ENCODE measurements at places on chromosomes 5 and 9.

GRCh38 chr5:56183506-56183905, 49.6 kb downstream of the ANKRD55 start:
- DNase-seq, result no peak

GRCh38 chr5:95152131-95152530, 132.8 kb downstream of the MCTP1 start:
- DNase-seq, result no peak

DNA sequence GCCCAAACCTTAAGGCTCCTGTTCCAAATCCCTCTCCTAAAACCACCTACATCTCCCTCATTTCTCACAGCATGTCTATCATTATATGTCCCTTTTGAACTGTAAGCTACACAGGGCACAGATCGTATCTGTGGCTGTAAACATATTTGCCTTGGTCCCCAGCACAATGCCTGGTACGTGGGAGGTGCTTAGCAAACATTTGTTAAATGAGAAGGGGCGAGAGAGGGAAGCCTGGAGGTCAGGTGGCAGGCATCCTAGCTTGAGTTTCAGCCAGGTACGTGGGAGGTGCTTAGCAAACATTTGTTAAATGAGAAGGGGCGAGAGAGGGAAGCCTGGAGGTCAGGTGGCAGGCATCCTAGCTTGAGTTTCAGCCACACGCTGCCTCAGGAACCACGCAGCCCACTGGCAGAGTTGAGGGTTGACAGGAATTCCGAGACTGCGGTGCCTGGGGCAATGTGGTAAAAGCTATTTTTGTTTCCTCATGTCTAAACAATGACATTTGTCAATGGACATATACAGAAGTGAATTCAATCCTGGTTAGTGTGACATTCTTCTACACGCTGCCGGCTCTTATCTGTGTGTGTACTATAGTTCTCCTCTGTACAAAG, 113.6 kb downstream of the EFNA5 start:
- DNase-seq, result no peak

GRCh38 chr5:6636293-6636692, 3.1 kb downstream of the SRD5A1 start:
- DNase-seq, result no peak

- no peak for DNase-seq
These were observed 31.7 kb downstream of the ZDHHC21 start for GRCh38 chr9:14661421-14662059.

- DNase-seq, result no peak
These were observed 116.1 kb downstream of the PDZD2 start for GRCh38 chr5:31754741-31755675.

DNA sequence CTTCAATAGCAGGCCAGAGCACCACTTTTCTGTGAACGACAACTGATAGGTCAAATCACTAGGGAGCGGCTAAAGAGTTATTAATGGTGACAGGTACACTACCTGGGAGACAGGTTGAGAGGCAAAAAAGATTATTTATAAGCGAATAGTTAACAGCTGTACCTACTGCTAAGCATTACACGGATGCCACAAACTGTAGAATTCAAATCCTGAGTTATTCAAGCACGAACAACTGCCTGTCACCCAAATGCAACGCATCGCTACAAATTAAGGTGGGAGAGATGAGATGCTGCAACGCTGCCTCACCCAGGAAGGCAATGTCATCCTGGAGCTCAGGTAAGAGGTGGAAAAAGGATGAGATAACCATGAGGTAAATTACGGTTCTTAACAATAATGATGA, 342.9 kb downstream of the BNC2 start:
- DNase-seq, result no peak
